ENCODE measurements at places on chromosomes 12 and 14.

DNA sequence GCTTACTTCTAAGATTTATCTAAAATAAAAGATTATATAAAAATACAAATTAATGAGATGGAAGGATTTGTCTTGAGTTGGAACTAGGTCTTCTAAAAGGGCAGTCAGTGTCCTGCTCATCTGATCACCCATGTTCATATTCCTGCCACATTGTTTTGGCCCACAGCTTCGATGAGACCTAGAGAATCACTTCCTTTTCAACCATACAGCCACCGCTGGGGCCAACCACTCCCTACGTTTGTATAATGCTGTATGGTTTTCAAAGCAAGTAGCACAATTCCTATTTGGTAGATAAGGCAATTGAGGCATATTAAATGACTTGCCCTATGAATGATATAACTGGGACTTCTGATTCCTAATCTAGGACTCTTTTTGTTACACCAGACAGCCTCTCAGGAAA lies 249.4 kb downstream of the ZFP36L1 start:
- no peak for DNase-seq

DNA sequence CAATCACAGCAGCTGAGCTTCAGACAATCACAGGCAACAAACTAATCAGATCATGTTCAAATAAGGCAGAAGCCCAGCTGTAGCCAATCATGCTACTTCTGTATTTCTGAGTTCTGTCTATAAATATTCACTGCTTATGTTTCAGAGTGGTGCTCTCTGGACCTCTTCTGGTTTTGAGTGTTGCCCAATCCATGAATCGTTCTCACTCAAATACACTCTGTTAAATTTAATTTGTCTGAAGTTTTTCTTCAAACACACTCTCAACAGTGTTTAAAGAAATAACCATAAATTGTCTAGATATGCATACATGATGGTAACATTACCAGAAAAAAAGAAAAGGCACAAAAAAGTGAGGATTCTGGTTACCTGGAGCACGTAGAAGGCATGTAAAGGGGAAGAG lies 77.9 kb upstream of the BBS10 start:
- no peak for DNase-seq

- no peak for DNase-seq
Measured at GRCh38 chr14:86057018-86057667, 527.2 kb downstream of the FLRT2 start.

DNA sequence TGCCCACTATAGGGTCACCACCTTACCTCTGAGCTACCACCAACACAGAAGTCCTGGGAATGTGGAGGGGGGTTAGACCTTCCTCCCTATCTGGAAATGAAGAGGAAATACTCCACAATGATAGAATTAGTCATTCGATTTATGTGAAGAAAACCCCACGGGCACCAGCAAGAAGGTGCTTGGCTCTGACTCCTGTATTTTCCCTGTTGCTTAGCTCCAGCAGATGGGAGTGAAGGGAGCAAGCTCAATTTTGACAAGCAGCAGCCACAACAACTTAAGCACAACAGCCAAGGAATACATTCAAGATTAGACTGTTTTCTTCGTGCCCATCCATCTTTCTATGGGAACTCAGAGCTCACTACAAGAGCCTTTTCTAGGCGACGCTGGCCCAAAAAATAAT lies 191.7 kb downstream of the SPTSSA start:
- DNase-seq: no peak

DNA sequence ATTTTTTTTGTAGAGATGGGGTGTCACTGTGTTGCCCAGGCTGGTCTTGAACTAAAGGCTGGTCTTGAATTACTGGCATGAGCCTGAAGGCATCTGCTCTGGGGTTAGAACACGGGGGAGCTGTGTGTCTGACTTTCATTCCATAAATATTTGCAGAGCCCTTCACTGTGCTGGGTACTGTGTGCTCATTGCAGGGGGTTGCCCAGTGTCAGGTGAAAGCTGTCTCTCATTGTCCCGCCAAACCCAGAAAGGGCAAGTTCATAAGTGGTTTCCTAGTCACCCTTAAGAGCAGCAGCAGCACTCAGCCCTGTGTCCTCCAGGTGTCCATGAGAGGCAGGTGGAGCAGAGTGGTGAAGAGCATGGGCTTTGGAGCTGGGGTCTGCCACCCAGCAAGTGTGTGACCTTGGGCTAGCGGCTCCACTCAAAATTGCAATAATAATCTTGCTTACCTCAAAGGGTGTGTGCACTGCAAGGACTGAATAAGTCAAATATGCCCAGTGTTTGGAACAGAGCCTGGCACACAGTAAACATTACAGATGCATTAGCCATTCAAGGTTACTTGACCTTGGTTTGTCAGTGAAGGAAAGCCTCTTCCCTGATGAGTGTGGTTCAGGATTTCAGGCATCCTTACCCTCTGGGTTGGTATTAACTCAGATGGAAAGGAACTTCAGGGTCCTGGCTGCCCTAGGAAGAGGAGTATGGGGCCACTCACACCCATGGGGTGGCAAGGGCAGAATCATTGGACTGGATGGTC lies 4.4 kb upstream of the SMIM41 start:
- DNase-seq: no peak

DNA sequence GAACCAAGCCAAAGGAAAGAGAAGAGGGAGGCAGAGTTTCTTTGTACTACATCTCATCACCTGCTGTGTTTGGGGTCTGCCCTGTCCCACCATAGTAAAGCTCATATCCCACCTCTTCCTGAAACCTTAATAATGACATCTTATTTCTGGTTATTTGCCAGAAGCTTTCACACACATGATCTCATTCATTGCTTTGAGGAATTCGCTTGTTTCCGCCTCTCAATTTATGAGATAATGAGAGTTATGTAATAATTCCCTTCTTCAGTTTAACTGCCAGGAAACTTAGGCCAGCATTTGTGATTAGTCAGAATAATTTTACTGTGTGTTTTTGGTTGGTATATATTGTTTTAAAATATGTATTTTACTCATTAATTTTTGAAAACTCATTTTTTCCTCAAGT lies 205.2 kb downstream of the CACNA1C start:
- no peak for DNase-seq

GRCh38 chr14:24673059-24673458 lies 39.1 kb upstream of the GZMB start:
- DNase-seq: no peak

DNA sequence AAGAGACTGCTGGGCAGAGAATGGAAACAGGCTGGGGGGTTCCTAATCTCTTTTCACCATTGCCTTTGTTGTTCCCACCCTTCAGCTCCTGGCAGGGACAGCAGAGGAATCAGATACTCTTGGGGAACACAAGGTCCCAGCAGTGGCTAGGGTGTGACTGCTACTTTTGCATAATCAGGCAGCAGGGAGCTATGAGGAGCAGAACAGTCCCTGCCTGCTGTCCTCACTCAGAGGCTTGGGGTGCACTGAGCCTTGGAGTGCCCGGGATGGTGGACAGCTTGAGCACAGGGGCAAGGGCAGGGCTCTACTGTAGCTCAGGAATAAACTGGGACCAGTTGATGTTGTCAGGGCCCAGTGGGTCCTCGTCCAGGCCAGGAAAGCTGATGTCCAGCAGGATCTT lies 1.5 kb upstream of the TEX52 start:
- DNase-seq: no peak

DNA sequence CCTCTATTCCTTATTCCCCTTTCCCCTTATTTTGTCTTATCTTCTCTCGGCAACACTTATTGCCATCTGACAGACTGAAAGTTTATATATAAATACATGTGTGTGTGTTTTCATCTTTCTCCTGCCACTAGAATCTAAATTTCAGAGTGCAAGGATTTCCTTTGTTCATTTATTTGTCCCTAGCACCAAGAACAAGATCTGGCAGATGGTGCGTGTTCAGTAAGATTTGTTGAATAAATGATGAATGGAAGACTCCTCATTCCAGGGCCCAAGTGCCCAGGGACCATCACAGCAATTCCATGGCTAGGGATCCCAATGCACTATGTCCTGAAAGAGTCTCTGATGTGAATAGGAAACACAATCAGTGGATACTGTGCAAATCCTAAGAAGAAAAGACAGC lies 97.9 kb upstream of the EEA1 start:
- no peak for DNase-seq

All from effector memory CD4-positive, alpha-beta T cell (primary cell).